ENCODE measurements at places on chromosomes 1 and 21.

GRCh38 chr1:35860696-35861095 is 22.3 kb upstream of the AGO1 start:
- DNase-seq, result no peak

DNA sequence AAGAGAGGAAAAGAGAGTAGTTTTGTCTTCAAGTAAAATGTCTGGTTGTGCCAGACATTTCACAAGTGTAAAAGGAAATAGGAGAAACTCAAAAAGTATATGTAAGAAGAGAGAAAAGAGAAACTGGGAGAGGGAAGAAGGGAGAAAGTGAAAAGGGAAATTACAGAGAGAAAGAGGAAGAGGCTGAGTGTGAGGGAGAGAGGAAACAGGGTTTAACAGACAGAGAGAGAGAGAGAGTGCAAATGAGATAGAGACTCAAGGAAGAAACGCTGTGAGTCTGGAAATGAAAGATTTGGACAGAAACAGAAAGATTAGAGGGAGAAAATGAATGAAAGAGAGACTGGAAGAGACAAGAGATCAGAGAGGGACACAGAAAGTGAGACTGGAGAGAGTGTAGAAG is 806.2 kb downstream of the PLA2G4A start:
- DNase-seq, result no peak

GRCh38 chr1:29122682-29123052 is 1.0 kb downstream of the TMEM200B start:
- DNase-seq, result no peak

GRCh38 chr21:45435405-45435981 is 30.5 kb downstream of the COL18A1 start:
- no peak for DNase-seq

DNA sequence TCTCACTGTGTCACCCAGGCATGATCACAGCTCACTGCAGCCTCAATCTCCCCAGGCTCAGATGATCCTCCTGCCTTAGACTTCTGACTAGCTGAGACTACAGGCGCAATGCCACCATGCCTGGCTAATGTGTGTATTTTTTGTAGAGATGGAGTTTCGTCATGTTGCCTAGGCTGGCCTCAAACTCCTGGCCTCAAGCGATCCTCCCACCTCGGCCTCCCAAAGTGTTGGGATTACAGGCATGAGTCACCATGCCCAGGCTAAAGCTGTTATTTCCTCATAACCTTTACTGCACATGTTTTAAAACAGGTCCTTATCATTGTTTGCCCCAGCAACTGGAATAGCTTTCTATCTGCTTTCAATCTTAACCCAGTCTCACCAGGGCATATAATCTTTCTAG is 2.9 kb downstream of the SARS1 start:
- DNase-seq, result no peak

DNA sequence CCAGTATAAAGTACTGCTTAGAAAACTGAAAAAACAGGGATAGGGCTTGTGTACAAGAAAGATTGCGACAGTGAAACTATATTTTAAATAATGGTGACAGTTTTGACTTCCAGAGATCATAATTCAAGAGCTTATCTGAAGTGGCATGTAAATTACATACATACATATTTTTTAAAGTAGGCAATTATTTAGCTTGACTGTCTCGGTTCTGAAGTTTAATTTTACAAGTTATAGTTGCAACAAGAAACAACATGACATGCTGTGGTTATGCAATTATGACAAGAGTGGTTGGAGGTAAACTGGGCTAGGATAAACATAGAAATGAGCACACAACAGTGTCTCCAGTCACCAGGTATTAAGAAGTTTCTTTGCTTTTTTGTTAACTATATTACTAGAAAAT is 4.1 kb downstream of the C1orf21 start:
- no peak for DNase-seq

DNA sequence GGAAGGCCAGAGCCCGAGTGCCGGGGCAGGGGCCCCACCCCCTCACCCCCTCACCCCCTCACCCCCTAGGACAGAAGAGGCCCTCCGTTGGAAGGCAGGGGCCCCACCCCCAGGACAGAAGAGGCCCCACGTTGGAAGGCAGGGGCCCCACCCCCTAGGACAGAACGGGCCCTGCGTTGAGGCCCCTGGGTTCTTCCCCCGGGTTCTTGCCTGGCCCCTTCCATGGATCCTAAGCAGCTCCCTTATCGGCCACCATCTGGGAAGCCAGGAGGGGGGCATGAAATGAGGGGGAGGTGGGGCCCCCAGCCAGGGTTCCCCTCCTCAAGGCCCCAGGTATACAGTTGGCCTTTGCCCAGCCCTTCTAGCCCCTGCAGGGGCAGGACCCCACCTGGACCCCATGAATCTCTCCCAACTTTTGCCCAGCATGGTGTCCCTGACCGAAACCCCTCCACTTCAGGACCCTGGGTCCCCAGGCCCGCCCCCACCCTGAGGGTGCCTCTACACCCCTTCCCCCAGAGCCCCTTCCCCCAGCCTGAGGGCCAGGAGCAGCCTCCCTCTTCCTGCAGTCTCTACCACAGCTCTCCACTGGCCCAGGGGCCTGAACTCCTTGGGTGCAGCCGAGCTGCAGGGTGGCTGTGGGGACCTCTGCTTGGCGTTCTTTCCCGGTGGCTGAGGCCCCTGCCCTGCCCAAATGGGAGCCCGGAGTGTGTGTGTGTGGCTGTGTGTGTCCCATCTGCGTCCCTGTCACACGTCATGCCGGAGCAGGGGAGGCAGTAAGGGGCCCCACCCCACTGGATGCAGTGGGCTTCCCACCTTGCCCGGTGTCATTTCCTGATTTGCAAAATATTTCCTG is 4.3 kb upstream of the VWA1 start:
- DNase-seq, result no peak

Data from stimulated activated CD4-positive, alpha-beta T cell treated with anti-CD3 and anti-CD28 coated beads, Interleukin-4, amount 100 ng/mL, for 1 hour (primary cell).